Mesangial cell (primary cell): ENCODE measurements at places on chromosomes 12 and 14. TPM values are rescaled to one million over a fixed set of nuclear protein-coding genes. Genes with fewer than 3 reads are reported as not detected.

Gene CELA1
- total RNA-seq = not detected in 2 replicates

Gene RILPL1
- total RNA-seq = 7.2 and 17.4 TPM in 2 replicates

Gene APOF
- total RNA-seq = not detected in 2 replicates

Gene RAD52
- 8.0 and 15.1 TPM in 2 replicates for total RNA-seq

Gene GRIN2B
- under 0.01 TPM in 1 of 2 replicates, not detected in the other for total RNA-seq

Gene STYK1
- total RNA-seq = 0.25 and 1.3 TPM in 2 replicates

Gene KERA
- total RNA-seq = not detected in 2 replicates

Gene NGDN
- 32.5 and 46.3 TPM in 2 replicates for total RNA-seq

Gene GPR65
- not detected in 2 replicates for total RNA-seq

Gene TSHR
- total RNA-seq = 7.2 TPM in 1 of 2 replicates, not detected in the other

Gene PLCZ1
- not detected in 2 replicates for total RNA-seq

Gene ACSM4
- total RNA-seq = not detected in 2 replicates

Gene TARBP2
- total RNA-seq = 46.1 and 55.6 TPM in 2 replicates

Gene PXN
- 90.6 and 93.2 TPM in 2 replicates for total RNA-seq

Gene LHX5
- total RNA-seq = not detected in 2 replicates

Gene NEUROD4
- not detected in 2 replicates for total RNA-seq

Gene C12orf57
- total RNA-seq = 147 and 190 TPM in 2 replicates

Gene KCNJ8
- total RNA-seq = 0.81 and 4.6 TPM in 2 replicates

Gene CCDC38
- total RNA-seq = not detected in 2 replicates

Gene NANOG
- total RNA-seq = not detected in 2 replicates

Gene OR4N5
- total RNA-seq = not detected in 2 replicates

Gene RNU4-1
- under 0.01 TPM in 2 replicates for total RNA-seq

Gene GALNT9
- total RNA-seq = 0.51 TPM in 1 of 2 replicates, not detected in the other

Gene PRB2
- not detected in 2 replicates for total RNA-seq

Gene SYT10
- not detected in 2 replicates for total RNA-seq

Gene SLC2A14
- total RNA-seq = not detected in 2 replicates

Gene CLEC6A
- total RNA-seq = not detected in 2 replicates

Gene MANSC4
- total RNA-seq = not detected in 2 replicates

Gene CLEC2D
- total RNA-seq = 0.81 and 2.5 TPM in 2 replicates

Gene ZNF605
- 3.7 and 5.1 TPM in 2 replicates for total RNA-seq

Gene POTEG
- not detected in 2 replicates for total RNA-seq

Gene MLEC
- 78.3 and 88.6 TPM in 2 replicates for total RNA-seq

Gene P2RX4
- total RNA-seq = 31.1 and 34.7 TPM in 2 replicates
